ENCODE measurements at places on chromosomes 5 and 9.

DNA sequence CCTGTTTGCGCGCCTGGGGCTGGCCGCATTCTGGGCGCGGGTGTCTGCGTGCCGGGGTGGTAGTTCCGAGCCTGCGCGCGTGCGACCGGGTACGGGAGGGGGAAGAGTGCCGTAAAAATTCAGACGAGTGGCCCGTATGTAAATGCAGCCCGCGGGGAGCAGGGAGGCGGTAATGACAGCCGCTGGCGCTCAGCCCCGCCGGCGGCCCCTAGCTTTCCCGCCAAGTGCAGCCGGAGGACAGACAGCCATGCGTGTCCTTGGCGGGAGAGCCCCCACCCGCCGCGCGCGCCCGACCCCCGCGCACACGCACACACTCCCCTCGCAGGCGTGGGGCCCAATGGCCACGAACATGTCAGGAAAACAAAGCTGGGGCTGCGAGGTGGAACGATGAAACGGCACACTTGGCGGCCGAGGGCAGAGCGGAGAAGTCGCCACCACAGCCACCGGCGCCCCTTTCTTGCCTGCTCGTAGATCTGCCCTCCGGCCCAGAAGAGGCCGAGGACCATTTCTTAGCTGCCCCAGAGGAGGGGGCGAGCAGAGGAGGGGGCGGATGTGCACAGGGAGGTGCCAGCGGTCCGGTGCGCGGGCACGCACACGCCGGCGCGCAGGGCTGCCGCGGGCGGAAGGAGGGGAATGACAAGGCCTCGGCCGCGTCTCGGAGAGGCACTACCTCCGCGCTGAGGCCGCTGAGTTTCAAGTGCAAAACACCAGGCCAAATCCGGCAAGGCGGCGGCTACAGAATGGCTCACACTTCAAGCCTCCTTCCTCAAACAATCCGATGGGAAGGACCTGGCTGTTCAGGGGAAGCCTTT, 208.4 kb downstream of the MEF2C start:
- no peak for DNase-seq

GRCh38 chr5:154766558-154767281, 11.5 kb downstream of the LARP1 start:
- no peak for DNase-seq

- no peak for DNase-seq
Observed at GRCh38 chr9:93072383-93072795, 13.9 kb downstream of the SUSD3 start.

DNA sequence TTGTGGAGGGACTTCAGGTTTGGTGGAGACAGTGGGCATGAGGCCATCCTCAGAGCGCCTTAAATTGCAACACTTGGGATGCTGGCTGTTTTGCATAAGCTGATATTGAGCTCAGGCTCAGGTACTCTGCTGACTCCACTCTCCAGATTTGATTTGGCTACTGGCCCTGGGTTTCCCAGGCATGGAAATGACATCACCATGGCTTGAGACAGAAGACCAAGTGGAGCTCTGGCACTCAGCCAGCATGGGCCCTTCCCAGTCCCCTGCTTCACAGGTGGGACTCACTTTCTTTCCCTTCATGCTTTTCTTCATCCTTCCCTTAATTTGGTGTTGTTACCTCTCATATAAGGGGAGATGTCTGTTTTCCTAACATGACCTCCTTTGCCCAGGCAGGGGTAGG, 72.0 kb upstream of the IL12B start:
- no peak for DNase-seq

DNA sequence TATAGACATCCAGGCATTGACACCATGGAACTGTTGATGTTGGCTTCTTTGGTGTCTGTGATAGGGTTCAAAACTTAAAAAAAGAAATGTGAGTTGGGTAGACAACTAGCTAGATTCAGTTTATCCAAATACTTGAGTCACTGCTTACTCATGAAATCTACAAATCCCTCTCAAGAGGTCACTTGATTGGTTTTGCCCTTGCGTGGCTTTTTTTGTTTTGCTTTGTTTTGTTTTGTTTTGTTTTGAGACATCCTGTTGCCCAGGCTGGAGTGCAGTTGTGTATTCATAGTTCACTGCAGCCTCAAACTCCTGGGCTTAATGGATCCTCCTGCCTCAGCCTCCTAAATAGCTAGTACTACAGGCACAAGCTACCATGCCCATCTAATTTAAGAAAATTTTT, 10.5 kb upstream of the ENTREP1 start:
- DNase-seq = no peak

DNA sequence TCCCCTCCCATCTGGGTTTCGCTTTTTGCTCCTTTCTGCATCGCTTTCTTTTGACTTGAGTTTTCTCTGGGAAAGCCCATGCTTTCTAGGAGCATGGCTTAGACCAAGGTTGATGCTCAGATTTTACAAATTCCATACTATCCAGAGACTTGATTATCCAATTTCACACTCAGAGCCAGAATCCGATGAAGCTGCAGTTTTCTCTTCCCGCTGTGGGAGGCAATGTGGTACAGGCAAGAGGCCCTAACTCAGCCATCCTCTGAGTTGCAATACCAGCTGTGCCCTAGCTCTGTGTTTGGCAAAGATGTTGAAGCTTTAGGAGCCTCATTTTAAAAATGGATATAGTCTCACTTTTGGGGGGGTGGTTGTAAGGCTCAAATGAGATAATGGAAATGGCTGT, 85.1 kb downstream of the BRINP1 start:
- DNase-seq = peak; percentile 27

- DNase-seq = peak; percentile 71
Observed at GRCh38 chr9:118522093-118523028, 818.2 kb downstream of the TLR4 start.

GRCh38 chr5:110414360-110414759, 312.1 kb downstream of the TMEM232 start:
- DNase-seq = no peak

DNA sequence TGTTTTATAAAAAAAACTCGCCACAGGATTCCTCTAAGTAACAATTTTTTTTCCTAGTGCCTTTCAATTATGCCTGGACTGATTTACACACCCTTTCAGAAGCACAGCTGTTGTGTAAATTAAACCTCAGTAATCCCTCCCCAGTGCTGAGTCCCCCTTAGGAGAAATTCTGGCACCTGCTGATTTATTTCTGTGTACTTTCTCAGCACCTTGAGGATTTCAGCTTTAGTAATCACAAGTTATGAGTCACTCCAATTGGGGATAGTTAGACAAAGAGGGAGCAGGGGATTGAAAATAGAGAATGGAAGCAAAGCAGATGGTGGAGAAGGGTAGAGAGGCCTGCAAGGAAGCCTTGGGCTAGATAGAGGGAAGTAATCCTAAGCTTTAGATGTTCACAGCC, 171.7 kb downstream of the TTLL11 start:
- DNase-seq = no peak

- DNase-seq = no peak
Observed at GRCh38 chr9:88658311-88658822, 123.4 kb downstream of the NXNL2 start.

- no peak for DNase-seq
Observed at GRCh38 chr5:17878541-17878940, 244.3 kb downstream of the TAF11L14 start.

DNA sequence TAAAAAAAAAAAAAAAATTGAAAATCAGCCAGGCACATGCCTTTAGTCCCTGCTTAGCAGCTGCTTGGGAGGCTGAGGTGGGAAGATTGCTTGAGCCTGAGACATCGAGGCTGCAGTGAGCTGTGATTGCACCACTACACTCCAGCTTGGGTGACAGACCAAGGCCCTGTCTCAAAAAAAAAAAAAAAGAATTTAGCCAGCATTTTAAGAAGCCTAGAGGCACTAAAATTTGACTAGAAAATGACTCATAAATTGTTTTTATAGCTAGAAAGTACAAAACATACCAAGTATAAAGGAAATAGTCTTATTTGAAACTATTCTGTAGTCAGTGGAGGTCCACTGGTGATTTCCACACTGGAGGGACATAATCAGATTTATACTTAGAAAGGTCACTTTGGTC, 17.5 kb downstream of the LRRC70 start:
- no peak for DNase-seq

GRCh38 chr9:126805554-126806262, 868 bp downstream of the ZBTB43 start:
- peak; percentile 82 for DNase-seq

DNA sequence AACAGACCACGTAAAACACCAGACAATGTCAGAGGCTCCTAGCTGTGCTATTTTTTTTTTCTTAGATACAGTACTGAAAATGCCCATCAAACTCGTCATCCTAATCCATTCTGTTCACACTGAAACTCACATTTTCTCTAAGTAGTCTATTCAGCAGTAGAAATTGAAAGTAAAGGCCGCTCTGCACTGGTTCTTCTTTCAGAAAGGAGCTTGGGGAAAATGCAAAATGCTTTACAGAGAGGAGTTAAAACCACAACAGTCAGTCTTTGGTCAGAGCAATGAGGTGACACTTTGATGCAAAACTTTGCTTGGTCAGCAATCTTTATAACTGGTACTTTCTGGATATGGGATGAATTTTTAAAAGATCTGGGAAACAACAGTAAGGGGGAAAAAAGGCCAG, 43.8 kb upstream of the SUSD1 start:
- DNase-seq = no peak

GRCh38 chr9:128881884-128882676, at the start of the genes KYAT1 and LRRC8A:
KYAT1 (minus strand) TSS chr9:128881950; CDS start chr9:128845405, 36,545 bp downstream.
LRRC8A (plus strand) TSS chr9:128882133; CDS start chr9:128907165, 25,032 bp downstream.
- peak; percentile 96 for DNase-seq

DNA sequence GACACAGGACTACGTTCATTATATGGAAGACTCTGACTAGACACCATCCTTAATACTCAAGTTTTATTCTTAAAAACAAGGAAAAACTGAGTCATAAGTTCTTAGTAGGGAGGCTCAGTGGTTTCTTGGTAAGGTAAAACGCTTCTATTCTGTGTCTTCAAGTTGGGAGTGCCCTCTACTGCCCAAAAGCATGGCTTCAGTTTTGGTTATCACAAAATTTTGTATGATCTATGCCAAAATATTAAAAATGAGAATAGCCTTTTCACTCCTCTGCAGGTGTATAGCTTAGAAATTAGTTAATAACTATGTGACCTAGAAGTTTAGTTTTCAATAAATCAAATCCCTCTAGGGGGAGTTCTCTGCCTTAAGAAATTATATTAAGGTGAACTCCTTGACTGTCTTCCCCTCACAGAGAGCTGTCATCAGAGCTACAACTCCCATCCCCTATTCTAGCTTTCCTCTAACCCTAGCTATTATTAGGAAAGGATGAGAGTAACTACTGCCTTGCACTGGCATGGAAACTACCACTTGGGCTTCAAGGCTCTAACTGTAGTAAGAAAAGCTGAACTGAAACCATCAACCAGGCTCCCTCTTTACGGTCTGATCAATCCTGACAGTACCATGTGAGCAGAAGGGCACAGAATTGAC, 189.7 kb downstream of the GNAQ start:
- DNase-seq = no peak

GRCh38 chr9:36218011-36218410, 27.3 kb downstream of the CLTA start:
- DNase-seq = no peak

- DNase-seq = no peak
Observed at GRCh38 chr5:60522292-60522905, 177.6 kb downstream of the DEPDC1B start.

GRCh38 chr9:27590651-27591050, 17.4 kb upstream of the C9orf72 start:
- no peak for DNase-seq

GRCh38 chr9:6049798-6050197, 34.4 kb upstream of the RANBP6 start:
- DNase-seq = no peak

GRCh38 chr5:149337736-149338135, 7.6 kb upstream of the GRPEL2 start:
- no peak for DNase-seq

DNA sequence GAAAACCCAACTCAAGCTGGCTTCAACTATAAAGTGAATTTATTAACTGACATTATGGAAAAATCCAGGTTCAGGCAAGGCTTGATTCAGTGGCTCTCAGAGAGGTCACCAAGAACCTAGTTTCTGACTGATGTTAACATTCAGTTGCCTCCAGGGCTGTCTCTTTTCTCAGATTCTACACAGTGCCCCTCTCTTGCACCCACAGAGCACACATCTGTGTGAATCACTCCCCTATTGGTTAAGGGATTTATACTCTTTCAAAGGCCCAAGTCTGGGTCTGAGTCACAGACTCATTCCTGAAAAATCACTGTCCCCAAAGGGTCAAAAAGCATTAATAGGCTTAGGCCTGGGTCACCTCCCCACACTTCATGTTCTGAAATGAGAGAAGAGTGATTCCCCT, 6.2 kb upstream of the HAVCR2 start:
- no peak for DNase-seq

DNA sequence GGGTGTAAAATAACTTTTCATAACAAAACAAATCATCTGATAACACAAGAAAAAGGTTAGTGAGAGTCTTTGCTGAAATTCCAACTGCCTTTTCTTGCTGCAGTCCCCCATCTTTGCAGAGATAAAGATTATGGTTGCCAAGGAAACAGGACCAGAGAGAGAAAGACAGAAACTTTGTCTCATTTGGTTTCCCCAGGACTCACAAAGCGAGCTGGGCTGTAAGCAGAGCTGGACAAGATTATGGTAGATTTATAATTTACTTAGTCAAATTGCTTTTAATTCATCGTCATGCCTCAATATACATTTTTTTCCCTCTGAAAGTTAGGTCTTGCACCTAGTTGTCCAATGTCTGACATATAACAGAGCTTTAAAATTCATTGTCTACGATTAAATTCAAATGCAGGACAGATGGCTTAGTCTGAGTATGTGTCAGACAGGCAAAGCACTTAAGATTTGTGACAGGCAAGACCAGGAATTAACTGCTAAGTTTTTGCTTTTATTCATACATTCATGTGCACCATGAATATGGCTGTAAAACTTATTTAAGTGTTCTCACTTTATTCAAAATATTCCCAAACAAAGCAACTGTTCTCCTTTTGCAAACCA, 17.4 kb downstream of the ENC1 start:
- DNase-seq = no peak

DNA sequence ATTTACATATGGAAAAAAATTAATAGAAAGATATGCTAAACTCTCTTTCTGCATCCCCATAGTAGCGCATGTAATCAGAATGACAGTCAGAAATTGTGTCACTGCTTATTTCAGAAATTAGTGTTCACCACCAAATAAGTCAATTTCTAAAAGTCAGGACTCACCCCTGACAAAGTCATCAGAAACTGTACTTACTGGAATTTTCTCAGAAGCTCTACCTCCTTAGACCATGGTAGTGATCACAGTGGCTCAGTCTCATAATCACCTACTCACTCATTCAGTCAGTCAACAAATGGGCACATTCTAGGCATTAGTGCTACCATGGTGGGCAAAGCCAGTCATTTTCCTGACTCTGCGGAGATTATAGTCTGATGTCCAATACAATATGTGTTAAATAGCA, 22.0 kb downstream of the THBS4 start:
- DNase-seq = no peak

- DNase-seq = no peak
Observed at GRCh38 chr5:39209924-39210323, 9.4 kb downstream of the FYB1 start.

DNA sequence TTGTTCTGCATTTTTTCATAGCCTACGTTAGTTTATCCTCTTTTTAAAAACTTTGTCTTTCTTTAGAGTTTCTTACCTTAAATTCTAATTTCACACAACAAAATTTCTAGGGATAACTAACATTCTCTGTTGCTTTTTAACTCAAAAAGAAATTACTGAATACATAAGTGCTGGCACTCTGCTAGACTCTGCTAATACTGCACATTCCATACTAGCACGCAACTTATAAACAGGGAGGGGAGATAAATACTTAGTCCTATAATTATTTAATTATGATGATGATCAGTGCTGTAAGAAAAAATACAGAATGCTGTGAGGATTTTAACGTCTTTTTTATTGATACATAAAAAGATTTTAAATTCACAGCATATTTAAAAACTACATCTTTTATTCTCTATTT, 25.1 kb downstream of the RNF145 start:
- no peak for DNase-seq

GRCh38 chr5:121273833-121274433, 577.7 kb upstream of the FTMT start:
- DNase-seq = peak; percentile 24

Data from H54 (cell line).